LHCN-M2 (cell line): ENCODE measurements at places on chromosomes 5 and 9. TPM values are rescaled to one million over a fixed set of nuclear protein-coding genes. Genes with fewer than 3 reads are reported as not detected.

DNA sequence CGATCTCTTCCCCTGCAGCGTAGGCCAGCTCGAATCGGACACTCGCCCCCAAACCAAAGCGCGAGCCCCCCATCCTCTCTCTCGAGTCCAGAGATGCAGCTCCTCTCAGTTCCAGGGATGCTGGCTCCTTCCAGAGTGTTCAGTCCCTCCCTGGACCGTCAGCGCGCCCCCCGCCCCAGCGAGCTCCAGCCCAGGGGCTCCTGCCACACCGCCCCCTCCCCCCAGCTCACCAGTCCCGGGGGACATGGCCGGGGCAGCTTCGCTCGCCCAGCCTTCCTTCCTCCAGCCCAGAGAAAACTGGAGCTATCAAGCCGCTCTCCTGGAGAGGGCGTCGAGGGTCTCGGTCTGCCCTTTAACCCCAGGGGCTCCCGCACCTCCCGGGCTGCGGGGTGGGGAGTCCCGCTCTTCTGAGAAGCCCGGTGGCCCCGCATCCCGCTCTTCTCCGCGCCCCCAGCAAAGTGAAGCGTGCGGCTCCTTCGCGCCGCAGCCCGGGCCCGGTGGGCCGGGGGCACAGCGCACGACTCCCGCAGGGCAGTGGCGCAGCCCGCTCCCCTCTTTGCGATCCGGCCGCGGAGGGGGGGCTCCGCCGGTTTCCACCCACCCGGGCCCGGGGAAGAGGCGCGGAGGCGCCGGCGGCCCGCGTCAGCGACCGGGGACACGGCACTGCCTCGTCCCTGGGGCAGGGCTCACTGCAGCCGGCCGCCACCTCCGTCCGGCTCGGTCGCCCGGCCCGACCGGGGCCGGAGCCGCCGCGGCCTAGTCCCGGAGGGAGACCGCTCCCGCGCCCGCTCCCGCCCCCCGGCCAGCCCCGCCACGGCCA lies 587 bp downstream of the MIER3 start:
- DNase-seq: peak; percentile 24

- no peak for DNase-seq
Observed at GRCh38 chr5:14077501-14077900, 65.6 kb upstream of the TRIO start.

DNA sequence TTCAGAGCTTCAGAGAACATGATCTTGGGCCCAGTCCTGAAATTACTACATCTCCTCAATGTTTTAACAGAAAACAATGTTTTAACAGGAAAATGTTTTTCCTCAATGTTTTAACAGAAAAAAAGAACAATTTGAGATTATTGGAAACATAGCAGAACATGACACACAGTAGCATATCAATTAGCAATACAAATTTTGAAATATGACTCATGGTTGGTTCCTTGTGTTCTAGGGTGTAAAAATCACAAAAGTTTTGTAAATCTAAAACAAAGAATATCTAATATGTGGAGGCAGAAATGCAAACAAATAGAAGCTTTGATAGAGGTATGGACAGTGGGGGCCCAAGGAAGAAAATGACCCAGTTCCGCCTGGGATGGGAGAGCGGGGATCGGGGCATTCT lies 22.8 kb upstream of the ARSB start:
- no peak for DNase-seq

DNA sequence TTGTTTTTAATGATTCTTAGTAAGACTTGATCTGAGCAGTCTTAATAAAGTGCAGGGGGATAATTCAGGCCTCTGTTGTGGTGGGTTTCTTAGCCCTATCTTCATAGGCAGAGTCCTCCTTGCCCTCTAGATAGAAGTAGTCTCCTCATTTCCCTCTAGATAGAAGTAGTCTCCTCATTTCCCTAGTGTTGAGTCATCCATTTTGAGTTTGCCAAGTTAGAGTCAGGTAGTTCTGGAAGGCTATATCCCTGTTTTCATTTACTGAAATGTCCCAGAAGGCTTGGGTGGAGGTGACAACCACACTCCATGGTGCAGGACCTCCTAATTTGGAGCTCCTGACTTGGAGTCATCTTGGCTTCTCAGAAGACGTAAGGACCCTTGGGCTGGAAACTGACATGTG lies 384.6 kb downstream of the MLLT3 start:
- DNase-seq: no peak

P4HA2 gene
- 200 and 217 TPM in 2 replicates for total RNA-seq

- DNase-seq: no peak
Observed at GRCh38 chr9:81408951-81409350, 280.4 kb downstream of the TLE1 start.

GRCh38 chr9:128729766-128730517 lies 6.0 kb upstream of the ZDHHC12 start:
- no peak for DNase-seq

DNA sequence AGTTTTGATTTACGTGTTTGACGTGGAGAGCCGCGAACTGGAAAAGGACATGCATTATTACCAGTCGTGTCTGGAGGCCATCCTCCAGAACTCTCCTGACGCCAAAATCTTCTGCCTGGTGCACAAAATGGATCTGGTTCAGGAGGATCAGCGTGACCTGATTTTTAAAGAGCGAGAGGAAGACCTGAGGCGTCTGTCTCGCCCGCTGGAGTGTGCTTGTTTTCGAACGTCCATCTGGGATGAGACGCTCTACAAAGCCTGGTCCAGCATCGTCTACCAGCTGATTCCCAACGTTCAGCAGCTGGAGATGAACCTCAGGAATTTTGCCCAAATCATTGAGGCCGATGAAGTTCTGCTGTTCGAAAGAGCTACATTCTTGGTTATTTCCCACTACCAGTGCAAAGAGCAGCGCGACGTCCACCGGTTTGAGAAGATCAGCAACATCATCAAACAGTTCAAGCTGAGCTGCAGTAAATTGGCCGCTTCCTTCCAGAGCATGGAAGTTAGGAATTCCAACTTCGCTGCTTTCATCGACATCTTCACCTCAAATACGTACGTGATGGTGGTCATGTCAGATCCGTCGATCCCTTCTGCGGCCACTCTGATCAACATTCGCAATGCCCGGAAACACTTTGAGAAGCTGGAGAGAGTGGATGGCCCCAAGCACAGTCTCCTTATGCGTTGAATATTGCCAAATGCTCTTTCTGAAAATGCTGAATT lies 850 bp downstream of the RRAGA start:
- peak; percentile 42 for DNase-seq

GRCh38 chr5:59158165-59158564 lies 575.3 kb downstream of the RAB3C start:
- DNase-seq: peak; percentile 95
